ENCODE measurements at places on chromosomes 6 and 20.
A peak's percentile ranks its signal among the peaks of the same experiment; 100 is the strongest.

DNA sequence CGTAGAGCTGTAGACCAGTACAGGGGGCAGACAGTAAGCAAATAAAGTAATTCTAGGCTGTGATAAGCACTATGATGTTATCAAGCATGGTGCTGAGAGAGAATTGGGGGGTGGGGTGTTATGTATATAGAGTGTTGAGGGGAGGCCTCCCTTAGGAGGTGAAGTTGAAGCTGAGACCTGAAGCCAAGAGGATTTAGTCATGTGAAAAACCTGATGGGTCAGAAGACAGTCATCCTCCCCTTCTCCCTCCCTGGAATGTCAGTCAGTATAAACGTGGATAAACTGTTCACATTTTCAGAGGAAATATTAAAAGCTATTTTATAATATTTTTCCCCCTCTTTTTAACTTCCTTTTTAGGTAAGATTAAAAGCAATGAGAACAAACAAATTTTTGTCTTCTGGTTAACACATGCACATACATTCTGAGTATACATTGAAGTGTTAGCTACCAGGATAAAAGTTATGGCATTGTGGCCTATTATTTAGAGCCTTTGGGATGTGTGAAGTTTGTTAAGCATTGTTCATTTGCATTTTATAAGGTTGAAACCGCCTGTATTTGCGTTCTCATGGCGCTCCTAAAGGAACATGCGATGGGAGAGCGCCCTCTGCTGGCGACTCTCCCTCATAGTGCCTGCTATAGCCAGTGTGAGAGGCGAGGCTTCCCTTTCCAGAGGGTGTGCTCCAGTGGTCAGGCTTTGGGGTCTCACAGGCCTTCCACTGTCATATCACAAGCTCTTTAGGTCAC, 35.4 kb upstream of the MAPK13 start:
- peak; percentile 80 for DNase-seq

DNA sequence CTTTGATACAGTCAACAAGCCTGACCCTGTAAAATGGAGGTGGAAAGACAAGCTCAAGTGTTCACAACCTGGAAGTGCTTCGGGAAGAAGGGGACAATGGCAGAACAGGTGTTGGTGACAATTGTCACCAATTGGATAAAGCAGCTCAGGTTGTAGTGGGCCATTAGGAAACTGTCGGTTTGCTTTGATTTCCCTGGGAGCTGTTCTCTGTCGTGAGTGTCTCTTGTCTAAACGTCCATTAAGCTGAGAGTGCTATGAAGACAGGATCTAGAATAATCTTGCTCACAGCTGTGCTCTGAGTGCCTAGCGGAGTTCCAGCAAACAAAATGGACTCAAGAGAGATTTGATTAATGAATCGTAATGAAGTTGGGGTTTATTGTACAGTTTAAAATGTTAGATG, 15.0 kb downstream of the CCR6 start:
- DNase-seq, result no peak

GRCh38 chr6:4025681-4026080, 53.3 kb downstream of the FAM217A start:
- no peak for DNase-seq

DNA sequence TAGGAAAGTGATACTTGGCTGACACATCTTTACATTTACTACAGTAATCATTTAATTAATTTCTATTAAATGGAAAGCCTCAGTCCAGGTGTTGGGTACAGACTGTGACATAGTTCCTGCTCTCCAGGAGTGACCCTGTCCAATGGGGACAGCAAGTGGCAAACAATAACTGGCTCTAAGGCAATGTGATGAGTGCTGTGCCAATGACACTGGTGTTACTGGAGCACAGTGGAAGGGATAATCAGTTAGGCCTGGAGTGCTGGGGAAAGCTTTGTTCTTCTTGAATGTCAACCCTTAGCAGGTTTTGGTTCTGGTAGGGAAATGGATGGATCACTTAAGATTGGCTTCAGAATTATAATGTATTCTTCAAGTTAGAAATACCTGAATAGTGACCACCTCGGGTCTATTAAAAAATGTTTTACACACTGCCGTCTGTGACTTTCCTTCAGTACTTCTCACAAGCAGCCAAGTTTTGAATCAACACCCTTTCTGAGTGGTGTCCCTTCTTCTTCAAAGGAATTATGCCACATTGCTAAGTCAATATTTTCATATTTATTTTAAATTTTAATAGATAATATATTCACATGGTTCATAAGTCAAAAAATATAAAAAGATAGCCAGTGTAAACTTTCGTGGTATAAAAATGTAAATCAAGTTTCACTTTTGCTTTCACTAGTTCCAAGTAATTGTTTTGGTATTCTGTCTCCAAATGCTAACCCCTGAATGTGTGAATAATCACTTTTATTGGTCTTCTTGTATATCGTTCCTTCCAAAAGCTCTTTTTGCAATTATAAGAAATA, 9.6 kb downstream of the CMTR1 start:
- no peak for DNase-seq

- no peak for DNase-seq
Measured at GRCh38 chr20:11047559-11047958, 373.8 kb upstream of the JAG1 start.

GRCh38 chr20:40161391-40161790, 527.6 kb downstream of the MAFB start:
- DNase-seq, result no peak

- no peak for DNase-seq
Measured at GRCh38 chr6:112874881-112875280, 527.8 kb downstream of the RFPL4B start.

- DNase-seq, result no peak
Measured at GRCh38 chr20:34402461-34402860, 39.4 kb downstream of the ITCH start.

DNA sequence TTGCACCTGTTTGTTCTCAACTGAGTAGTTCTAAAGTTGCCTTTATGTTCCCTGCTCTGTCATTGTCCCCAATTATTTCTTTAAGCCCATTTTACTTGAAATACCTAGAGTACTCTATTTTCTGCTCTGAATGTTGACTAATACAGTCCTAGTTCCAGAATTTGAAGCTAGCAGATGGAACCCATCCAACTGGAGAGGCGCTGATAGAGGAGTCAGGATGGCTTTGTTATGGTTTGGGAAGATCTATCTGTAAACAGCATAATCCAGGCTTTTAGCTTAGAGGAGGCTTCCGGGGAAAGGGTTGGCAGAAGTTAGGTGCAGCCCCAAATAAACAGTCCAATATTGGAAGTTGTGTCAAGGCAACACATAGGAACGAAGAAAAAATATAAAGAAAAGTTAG, 927.7 kb downstream of the TFAP2A start:
- no peak for DNase-seq
